ENCODE measurements at places on chromosomes 6 and 20. TPM values are rescaled to one million over a fixed set of nuclear protein-coding genes. Genes with fewer than 3 reads are reported as not detected.

Gene NKAIN2
- 0.22 TPM for total RNA-seq

Gene BPIFB4
- total RNA-seq, result not detected

GRCh38 chr6:23826572-23826971, 299.4 kb upstream of the NRSN1 start:
- no peaks in the 10 kb centered on the region for H3K4me1 ChIP-seq
- DNase-seq, result no peak
- no peak overlapping the region for H3K4me3 ChIP-seq
- H3K27me3 ChIP-seq, result no peaks in the 10 kb centered on the region

DNA sequence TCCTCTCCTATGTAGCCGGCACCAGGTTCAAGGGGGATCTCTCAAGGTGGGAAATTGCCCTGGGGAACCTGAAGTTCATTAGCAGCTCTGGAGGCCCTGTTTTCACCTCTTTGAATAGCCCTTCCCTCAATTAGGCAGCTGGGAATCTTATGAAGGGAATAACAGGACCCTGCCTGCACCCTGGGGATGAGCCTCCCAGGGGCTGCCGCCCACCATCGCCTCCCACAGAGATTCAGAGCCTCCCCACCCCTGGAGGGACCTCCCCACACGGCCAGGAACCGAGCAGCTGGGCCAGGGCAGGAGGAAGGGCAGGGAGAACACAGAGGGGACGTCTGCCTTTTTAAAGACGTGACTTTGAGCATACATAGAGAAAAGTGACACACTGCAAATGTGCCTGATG, 4.6 kb upstream of the EEF1A2 start:
- H3K36me3 ChIP-seq, result no peaks in the 10 kb centered on the region
- H3K4me3 ChIP-seq, result no peak overlapping the region
- no peak for DNase-seq
- peaks cover 62% of the 10 kb centered on the region for H3K27me3 ChIP-seq
- peaks cover 39% of the 10 kb centered on the region for H3K4me1 ChIP-seq

GRCh38 chr20:37968841-37969401, 64.3 kb downstream of the TTI1 start:
- no peaks in the 10 kb centered on the region for H3K27me3 ChIP-seq
- H3K36me3 ChIP-seq, result no peaks in the 10 kb centered on the region
- H3K4me1 ChIP-seq, result peaks cover 9% of the 10 kb centered on the region

GRCh38 chr6:142566628-142567396, 265.0 kb downstream of the ADGRG6 start:
- no peak overlapping the region for H3K4me3 ChIP-seq
- no peak overlapping the region for H3K27ac ChIP-seq
- no peaks in the 10 kb centered on the region for H3K36me3 ChIP-seq
- peaks cover 14% of the 10 kb centered on the region for H3K4me1 ChIP-seq

DNA sequence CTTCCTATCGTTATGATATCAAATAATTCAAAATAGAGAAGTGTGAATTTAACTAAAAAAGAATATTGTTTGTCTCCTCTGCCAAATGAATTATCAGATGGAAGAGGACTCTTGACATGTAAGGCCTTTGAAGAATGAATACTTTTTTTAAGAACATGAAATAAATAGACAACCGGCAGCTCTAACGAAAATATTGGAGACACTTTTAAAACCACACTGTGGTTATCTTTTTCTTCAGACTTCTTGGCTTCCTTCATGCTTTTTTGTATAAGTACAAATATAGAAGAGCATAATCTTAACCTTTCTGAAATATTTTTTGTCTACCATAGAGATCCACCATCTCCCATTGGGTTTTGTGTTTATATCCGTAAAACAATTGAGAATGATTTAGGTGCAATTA, 115.2 kb upstream of the SCGN start:
- peaks cover 8% of the 10 kb centered on the region for H3K36me3 ChIP-seq
- H3K4me3 ChIP-seq, result no peak overlapping the region
- H3K27ac ChIP-seq, result no peak overlapping the region
- DNase-seq, result no peak

Gene SLC22A3
- 1.0 TPM for total RNA-seq

Gene TP53TG5
- 0.80 TPM for total RNA-seq

GRCh38 chr6:66940003-66940402, 1233.0 kb upstream of the EYS start:
- no peak for DNase-seq
- no peaks in the 10 kb centered on the region for H3K27me3 ChIP-seq
- no peaks in the 10 kb centered on the region for H3K36me3 ChIP-seq
- H3K4me3 ChIP-seq, result no peak overlapping the region
- no peak overlapping the region for H3K27ac ChIP-seq

Gene HLA-DPA1
- total RNA-seq, result 28.8 TPM

Gene OPRL1
- 0.52 TPM for total RNA-seq

- no peaks in the 10 kb centered on the region for H3K27me3 ChIP-seq
- no peak overlapping the region for H3K4me3 ChIP-seq
- no peaks in the 10 kb centered on the region for H3K36me3 ChIP-seq
- peaks cover 6% of the 10 kb centered on the region for H3K4me1 ChIP-seq
Measured at GRCh38 chr6:3393836-3394202, 63.0 kb downstream of the SLC22A23 start.

Gene RIMS1
- 0.93 TPM for total RNA-seq

- H3K36me3 ChIP-seq, result no peaks in the 10 kb centered on the region
- peaks cover 18% of the 10 kb centered on the region for H3K4me1 ChIP-seq
- H3K27me3 ChIP-seq, result no peaks in the 10 kb centered on the region
- no peak overlapping the region for H3K27ac ChIP-seq
Measured at GRCh38 chr6:81940451-81940985, 188.0 kb upstream of the TENT5A start.

DNA sequence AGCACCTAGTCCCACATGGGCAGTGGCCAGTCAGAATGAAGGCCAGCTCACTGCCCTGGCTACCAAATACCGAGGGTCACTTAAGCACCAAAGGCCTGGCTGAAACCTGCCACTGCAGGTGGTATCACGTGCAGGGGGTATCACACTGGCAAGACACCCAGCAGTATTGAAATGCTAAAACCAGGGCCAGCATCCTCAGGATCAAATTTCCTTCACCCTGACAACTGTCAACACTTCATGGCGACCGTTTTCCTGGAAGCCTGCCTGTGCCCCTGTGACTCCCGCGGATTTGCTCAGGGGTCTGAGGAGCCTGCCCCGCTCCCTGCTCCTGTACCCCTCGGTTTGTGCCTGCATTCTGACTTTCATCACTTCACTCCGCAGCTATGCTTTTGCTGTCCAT, 151.1 kb downstream of the TTLL2 start:
- DNase-seq, result no peak
- H3K27me3 ChIP-seq, result peaks cover 23% of the 10 kb centered on the region
- H3K27ac ChIP-seq, result no peak overlapping the region
- peaks cover 15% of the 10 kb centered on the region for H3K4me1 ChIP-seq
- no peaks in the 10 kb centered on the region for H3K36me3 ChIP-seq
- H3K4me3 ChIP-seq, result no peak overlapping the region

DNA sequence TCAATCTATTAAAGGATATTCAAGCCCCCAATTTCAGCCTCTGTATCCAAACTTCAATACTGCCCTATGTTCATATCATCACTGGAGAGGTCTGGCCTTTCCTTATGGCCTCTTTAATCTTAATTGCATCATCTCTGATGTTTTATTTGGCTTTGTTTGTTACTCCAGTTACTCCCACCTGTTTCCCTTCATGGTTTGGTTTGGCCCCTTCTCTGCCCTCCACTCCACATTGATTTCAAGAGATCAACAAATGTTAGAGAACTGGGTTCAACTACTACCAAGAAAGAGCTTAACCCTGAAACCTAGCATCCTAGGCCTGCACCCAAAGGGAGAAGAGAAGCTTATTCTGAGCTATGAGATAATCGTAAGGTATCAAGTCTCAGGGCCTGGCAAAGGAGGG, 221.6 kb downstream of the LAMA2 start:
- H3K4me3 ChIP-seq, result no peak overlapping the region
- no peaks in the 10 kb centered on the region for H3K27me3 ChIP-seq
- DNase-seq, result no peak
- H3K27ac ChIP-seq, result peak overlapping the region; percentile 85

GRCh38 chr6:24995270-24995669, 59.5 kb upstream of the RIPOR2 start:
- H3K4me3 ChIP-seq, result no peak overlapping the region
- H3K27ac ChIP-seq, result no peak overlapping the region
- DNase-seq, result no peak
- no peaks in the 10 kb centered on the region for H3K4me1 ChIP-seq
- H3K36me3 ChIP-seq, result no peaks in the 10 kb centered on the region

Gene CEP57L1
- total RNA-seq, result 6.2 TPM

DNA sequence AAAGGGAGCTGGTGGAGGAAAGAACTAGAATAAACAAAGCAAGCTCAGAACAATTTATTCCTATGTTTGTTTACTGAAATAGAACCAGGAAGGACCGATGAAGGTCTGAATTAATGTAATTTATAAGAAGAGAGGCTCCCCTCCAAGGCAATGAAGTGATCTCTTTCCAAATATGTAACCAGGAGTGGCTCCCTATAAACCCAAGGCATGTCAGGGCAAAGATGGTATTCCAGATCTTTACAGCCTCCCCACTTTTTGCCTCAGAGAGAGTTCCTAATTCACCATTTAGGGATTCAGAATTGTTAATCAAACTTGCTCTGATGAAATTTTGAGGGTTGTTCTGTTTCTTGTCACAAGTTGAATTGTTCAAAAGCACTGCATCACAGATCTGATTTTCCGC, 88.8 kb downstream of the HDGFL1 start:
- H3K4me1 ChIP-seq, result peaks cover 34% of the 10 kb centered on the region
- DNase-seq, result no peak
- no peaks in the 10 kb centered on the region for H3K27me3 ChIP-seq
- H3K4me3 ChIP-seq, result no peak overlapping the region

DNA sequence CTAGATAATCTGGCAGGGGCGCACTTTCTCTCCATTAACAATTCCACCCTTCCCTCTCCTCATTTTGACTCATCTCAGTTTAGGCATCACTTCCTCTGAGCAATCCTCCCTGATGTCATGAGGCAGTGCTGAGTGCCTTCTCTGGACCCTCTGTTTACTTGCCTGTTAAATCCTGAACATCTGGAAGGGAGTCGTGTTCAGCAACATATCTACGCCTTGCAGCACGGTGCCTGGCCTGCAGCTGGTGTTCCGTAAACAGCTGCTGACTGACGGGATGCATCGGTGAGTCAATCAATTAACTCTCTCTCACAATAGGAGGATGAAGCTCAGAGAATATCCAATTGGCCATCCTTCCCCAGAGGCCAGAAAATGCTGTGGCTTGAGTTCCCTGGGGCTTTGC, 613.5 kb downstream of the PTPRT start:
- no peaks in the 10 kb centered on the region for H3K36me3 ChIP-seq
- H3K27ac ChIP-seq, result no peak overlapping the region
- H3K4me1 ChIP-seq, result no peaks in the 10 kb centered on the region
- H3K4me3 ChIP-seq, result no peak overlapping the region
- no peak for DNase-seq
- H3K27me3 ChIP-seq, result no peaks in the 10 kb centered on the region

GRCh38 chr6:36669002-36669401, 9.5 kb upstream of the CDKN1A start:
- H3K4me1 ChIP-seq, result peaks cover 22% of the 10 kb centered on the region
- no peak overlapping the region for H3K27ac ChIP-seq
- no peaks in the 10 kb centered on the region for H3K36me3 ChIP-seq
- no peaks in the 10 kb centered on the region for H3K27me3 ChIP-seq

- H3K4me1 ChIP-seq, result peaks cover 24% of the 10 kb centered on the region
- DNase-seq, result peak; percentile 72
- H3K4me3 ChIP-seq, result no peak overlapping the region
- H3K27me3 ChIP-seq, result no peaks in the 10 kb centered on the region
Measured at GRCh38 chr6:168060521-168060931, 18.5 kb downstream of the FRMD1 start.

GRCh38 chr20:17859616-17860232, 108.9 kb downstream of the SNX5 start:
- peaks cover 25% of the 10 kb centered on the region for H3K4me1 ChIP-seq
- H3K4me3 ChIP-seq, result no peak overlapping the region
- no peak overlapping the region for H3K27ac ChIP-seq
- DNase-seq, result peak; percentile 44

- no peaks in the 10 kb centered on the region for H3K27me3 ChIP-seq
- peaks cover 20% of the 10 kb centered on the region for H3K4me1 ChIP-seq
- no peak for DNase-seq
- peak overlapping the region; percentile 84 for H3K27ac ChIP-seq
- peaks cover 59% of the 10 kb centered on the region for H3K36me3 ChIP-seq
Measured at GRCh38 chr6:89792881-89793280, 26.7 kb downstream of the MDN1 start.

GRCh38 chr20:62489186-62489931, 13.6 kb upstream of the GATA5 start:
- H3K36me3 ChIP-seq, result no peaks in the 10 kb centered on the region
- peaks cover 43% of the 10 kb centered on the region for H3K4me1 ChIP-seq
- H3K27me3 ChIP-seq, result peaks cover 56% of the 10 kb centered on the region
- DNase-seq, result no peak
- no peak overlapping the region for H3K4me3 ChIP-seq

- no peaks in the 10 kb centered on the region for H3K27me3 ChIP-seq
- H3K36me3 ChIP-seq, result no peaks in the 10 kb centered on the region
- peaks cover 55% of the 10 kb centered on the region for H3K4me1 ChIP-seq
- H3K4me3 ChIP-seq, result no peak overlapping the region
Measured at GRCh38 chr6:129667034-129667433, 42.9 kb downstream of the ARHGAP18 start.

DNA sequence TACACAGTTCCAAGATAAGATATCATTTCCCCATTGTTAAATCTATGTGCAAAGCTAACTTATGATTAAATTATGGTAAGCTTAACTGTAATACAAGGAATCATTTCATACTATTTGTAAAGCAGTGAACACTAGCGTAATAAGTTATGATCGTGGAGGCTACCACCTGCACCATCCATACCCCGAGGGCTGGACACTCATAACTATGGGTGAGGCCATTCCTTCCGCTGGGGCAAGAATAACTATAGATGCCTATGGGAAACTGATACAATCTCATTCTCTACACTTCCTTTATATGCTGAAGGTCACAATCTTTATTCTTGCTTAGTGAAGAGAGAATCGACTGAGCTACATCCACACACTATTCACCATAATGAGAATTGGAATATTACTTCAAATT, 916.0 kb upstream of the FLRT3 start:
- H3K36me3 ChIP-seq, result no peaks in the 10 kb centered on the region
- no peak for DNase-seq
- H3K27me3 ChIP-seq, result no peaks in the 10 kb centered on the region
- no peak overlapping the region for H3K27ac ChIP-seq

DNA sequence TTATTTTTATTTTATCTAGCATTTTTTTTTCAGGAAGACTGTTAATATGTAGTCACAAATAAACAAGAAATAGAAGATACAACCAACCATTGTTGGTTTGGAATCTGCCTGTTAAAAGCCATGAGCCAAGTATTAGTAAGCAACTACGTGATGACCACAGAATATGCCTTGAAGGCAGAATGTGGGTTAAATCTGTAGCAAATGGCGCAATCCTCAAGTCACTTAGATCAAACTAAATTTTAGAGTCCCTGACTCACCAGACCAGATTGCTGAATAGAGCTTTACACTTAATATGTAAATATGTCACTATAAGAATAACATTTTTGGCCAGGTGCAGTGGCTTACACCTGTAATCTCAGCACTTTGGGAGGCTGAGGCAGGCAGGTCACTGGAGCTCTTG, 800.1 kb upstream of the CITED2 start:
- H3K27me3 ChIP-seq, result no peaks in the 10 kb centered on the region
- H3K36me3 ChIP-seq, result no peaks in the 10 kb centered on the region
- DNase-seq, result no peak
- no peak overlapping the region for H3K27ac ChIP-seq

GRCh38 chr6:44110005-44110676, 17.1 kb downstream of the MRPL14 start:
- H3K27ac ChIP-seq, result peak overlapping the region; percentile 89
- no peaks in the 10 kb centered on the region for H3K27me3 ChIP-seq
- H3K4me1 ChIP-seq, result peaks cover 57% of the 10 kb centered on the region
- peaks cover 42% of the 10 kb centered on the region for H3K36me3 ChIP-seq
- DNase-seq, result no peak
- no peak overlapping the region for H3K4me3 ChIP-seq

GRCh38 chr6:49555951-49556350, 5.5 kb downstream of the C6orf141 start:
- H3K36me3 ChIP-seq, result no peaks in the 10 kb centered on the region
- H3K4me3 ChIP-seq, result no peak overlapping the region
- peaks cover 13% of the 10 kb centered on the region for H3K4me1 ChIP-seq
- no peak for DNase-seq
- peaks cover 24% of the 10 kb centered on the region for H3K27me3 ChIP-seq

Gene HRH3
- total RNA-seq, result not detected
